Uterus (tissue), 4 donors: ENCODE measurements at places on chromosomes 7 and 10. TPM values are rescaled to one million over a fixed set of nuclear protein-coding genes. Genes with fewer than 3 reads are reported as not detected.

Gene HYAL4
- not detected for total RNA-seq

Gene OPN1SW
- not detected for total RNA-seq

Gene ABCC2
- total RNA-seq = 1.4 TPM

Gene ASB10
- total RNA-seq = not detected

Gene SLC26A3
- 0.77 TPM for total RNA-seq

Gene CALHM3
- total RNA-seq = not detected

Gene RPS24
- 2,054 TPM for total RNA-seq

Gene UBE3C
- 54.1 TPM for total RNA-seq

Gene CPA2
- 1.2 TPM for total RNA-seq

Gene DNAH11
- total RNA-seq = 6.8 TPM

Gene LRRC18
- total RNA-seq = not detected

DNA sequence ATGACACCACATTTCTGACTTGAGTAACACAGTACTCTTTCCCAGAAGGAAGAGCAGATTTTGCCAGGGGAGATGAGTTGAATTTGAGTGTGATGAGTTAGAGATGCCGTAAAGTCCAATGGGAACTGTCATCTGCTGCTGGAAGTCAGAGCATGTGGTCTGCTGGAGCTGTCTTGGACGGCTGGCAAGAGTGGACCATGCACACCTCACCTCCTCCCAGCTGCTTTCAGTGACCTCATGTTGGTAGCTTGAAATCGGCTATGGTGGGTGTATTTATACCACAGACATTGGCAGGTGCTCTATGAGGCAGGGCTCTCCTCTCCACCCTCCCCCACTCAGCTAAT is 82.3 kb downstream of the COL13A1 start:
- no peak for DNase-seq

GRCh38 chr7:44072364-44073231 is 7.2 kb upstream of the PGAM2 start:
- DNase-seq = peak; percentile 86

DNA sequence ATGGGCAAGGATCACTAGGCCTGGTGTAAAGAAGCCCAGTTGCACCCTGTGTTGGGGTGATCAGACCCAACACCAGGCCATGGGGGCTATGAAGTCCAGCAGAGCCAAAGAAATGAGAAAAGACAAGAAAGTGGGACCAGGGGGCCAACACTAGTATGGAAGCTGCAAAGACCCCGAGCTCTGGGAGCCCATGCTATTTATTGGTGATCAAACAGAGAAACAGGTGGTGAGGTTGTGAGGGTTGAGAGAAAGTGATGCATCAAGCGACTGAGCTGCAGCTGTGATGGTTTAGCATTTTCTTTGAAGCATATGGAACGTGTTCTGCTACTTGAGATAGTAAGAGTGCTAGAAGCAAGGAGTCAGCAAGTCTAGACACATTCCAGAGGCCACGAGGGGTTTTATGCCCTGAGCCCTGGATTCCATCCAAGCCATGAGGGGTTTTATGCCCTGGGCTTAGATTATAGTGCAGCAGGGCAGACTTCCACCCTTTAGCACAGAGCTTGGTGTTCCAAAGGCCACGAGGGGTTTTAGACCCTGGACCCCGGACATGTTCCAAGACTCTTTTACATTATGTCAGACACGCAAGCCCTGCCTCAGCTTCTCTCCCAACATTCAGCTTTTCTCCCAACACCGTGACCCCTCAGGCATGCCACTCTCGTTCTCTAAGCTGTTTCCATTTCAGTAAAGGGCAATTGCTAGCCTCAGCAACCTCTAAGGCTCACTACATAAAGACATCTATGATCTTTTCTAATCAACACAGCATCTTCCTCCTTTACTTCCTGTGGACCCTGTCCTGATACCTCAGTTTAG is 43.1 kb upstream of the GPAM start:
- no peak for DNase-seq

DNA sequence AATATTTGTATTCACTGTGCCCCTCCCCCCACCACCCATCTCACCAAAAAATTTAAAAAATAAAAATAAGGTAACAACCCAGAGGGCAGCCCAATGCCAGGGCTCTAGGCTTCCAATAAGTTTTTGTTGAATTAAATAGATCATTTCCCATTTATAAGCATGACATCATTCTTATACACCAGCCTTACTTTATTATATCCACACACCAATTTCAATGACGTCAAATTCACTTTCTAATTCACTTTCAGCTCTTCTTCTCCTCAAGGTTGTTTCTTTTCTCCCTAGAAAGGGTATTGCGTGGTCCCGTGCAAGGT is 1.2 kb upstream of the DKK1 start:
- no peak for DNase-seq

- no peak for DNase-seq
Measured at GRCh38 chr10:51063659-51064535, 10.4 kb upstream of the PRKG1 start.

GRCh38 chr7:7236041-7236440 is 53.7 kb downstream of the C1GALT1 start:
- no peak for DNase-seq

GRCh38 chr7:76354981-76355730 is 3.6 kb downstream of the YWHAG start:
- DNase-seq = no peak

- DNase-seq = peak; percentile 17
Measured at GRCh38 chr10:35635576-35635975, 6.5 kb downstream of the FZD8 start.
